ENCODE measurements at places on chromosomes 1 and 21. TPM values are rescaled to one million over a fixed set of nuclear protein-coding genes. Genes with fewer than 3 reads are reported as not detected.

- no peak for DNase-seq
Observed at GRCh38 chr21:32281531-32281930, 2.7 kb upstream of the MIS18A start.

DNA sequence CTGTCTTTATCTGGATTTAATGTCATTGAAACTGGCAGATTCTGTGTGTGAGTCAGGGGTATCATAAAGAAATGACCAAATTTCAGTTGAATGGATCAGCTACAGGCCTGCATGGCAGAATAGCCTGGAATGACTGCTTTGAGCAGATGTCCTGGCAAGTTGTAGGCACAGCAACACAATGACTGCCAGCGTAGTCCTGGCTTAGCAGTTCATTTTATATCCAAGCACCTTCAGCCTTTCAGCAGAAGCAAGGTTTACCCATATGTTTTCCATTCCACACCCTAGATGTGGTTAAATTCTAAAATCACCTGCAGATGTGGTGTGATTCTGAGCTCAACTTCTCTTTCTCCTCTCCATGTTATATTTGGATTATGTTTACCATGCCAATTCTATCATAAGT lies 22.3 kb upstream of the PTGFR start:
- DNase-seq: no peak

DNA sequence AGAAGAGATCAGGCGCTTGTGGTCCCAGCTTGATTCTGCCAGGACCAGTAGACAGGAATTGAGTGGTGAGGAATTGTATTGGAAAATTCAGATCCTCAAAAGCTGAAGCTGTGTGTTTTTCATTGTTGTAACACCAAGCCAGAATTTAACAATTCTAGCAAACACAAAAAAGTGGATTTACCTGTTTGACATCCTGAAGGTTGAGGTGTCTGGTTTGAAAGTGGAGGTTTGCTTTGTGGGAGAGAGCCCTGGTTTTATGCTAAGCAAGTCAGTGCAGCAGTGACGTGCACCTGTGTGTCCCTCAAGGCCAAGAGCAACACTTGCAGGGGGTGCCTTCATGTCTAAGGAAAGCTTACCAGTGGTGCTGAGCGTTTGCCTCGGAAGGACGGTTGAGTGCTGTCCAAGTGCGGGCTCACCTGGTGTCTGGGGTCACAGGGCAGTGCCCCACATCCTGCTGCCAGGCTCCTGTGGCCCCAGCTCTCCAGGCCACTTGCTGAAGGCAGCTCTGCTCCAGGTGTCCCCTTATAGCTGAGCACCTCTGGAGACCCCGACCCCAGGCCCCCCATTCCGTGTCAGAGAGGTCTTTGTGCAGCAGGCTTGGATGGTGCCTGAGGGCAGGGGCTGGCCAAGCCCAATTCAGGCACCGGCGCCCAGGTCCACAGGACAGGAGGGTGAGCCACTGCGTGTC lies 27.7 kb downstream of the PCNT start:
- DNase-seq: no peak

DNA sequence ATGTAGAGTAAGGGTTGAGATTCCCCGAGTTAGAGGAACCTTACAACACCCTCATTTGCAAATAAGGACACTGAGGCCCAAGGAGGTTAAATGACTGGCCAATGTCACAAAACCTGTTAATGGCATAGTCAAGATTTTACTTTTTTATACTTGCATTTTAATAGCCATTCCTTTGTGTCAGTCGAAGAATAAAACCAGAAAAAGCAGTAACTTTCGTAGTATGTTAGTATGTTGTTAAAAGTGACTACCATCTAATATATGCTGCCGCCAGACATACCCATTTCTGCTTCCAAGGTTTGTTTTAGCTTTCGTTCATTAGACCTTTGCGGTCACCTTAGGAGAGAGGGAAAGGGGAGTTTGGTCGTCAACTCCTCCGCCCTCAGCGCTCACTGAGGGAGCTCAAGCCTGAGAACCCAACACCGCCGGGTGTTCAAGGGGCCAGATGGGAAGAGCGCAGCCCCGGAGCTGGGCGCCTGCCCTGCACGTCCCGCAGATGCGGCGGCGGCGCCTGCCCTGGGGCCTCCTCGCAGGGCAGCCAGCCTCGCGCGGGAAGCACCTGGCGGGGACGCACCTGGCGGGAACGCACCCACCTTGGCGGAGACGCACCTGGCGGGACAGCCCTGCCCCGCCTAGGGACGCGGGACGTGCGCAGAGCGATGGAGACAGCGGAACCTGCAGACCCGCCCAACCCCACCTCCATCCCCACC lies 466 bp downstream of the VPS26C start:
- no peak for DNase-seq

- DNase-seq: no peak
Observed at GRCh38 chr1:65704318-65704717, 88.4 kb upstream of the PDE4B start.

GRCh38 chr1:200794506-200795065 lies 55.9 kb downstream of the CAMSAP2 start:
- no peak for DNase-seq

DNA sequence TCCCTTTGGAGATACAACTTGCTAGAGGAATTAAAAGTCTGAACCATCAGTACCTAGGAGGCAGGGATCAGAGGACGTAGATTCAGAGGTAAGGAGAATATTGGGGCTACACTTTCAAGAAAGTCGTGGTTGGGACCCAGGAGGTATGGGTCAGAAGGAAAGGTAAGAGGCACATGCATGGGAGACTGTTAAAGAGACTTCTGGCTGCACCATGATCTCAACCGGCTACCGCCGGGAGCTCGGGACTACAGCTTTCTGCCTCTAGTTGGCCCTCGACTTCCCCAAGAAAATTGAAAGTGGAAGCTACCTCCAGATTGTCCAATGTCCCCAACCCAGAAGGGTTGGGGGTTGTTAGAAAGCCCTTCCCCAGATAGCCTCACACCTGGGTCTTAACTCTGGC lies 355.7 kb upstream of the TMPRSS15 start:
- DNase-seq: no peak

CR2 gene
- total RNA-seq: 2.9 TPM

MINDY1 gene
- total RNA-seq: 12.7 TPM

DNA sequence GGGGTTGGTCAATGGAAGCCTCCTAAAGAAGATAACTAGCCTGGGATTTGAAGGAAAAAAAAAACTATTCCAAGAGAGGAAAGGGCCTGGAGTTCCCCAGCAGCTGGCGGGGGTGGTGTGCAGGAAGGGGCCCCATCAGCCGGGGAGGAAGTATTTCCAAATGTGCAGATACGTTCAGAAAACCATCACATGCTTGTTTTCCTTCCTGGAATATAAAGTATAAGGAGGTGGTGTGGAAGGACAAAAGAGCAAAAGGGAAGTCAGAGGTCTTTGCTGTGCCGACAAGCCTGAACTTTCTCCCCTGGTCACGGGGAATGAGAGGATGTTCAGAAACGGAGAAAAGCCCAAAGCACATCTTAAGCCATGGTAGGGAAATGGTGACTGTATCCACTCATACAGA lies 72.0 kb upstream of the BACE2 start:
- DNase-seq: no peak

- no peak for DNase-seq
Observed at GRCh38 chr1:229339520-229339919, 3.3 kb downstream of the CCSAP start.

- DNase-seq: no peak
Observed at GRCh38 chr21:45582128-45582527, 39.9 kb upstream of the SLC19A1 start.

DNA sequence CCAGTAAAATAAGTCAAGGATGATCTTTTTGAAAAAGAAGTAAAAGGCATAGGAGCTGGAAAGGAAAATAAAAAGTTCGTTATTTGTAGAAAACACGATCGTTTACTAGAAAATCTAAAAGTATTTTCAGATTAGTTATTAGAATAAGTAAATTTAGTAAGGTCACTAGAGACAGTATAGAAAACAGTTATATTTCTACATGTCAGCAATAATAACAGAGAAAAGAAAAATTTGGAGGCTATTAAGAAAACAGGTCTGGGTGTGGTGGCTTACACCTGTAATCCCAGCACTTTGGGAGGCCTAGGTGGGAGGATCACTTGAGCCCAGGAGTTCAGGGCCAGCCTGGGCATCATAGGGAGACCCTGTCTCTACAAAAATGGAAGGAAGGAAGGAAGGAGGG lies 181.3 kb downstream of the VPS13D start:
- DNase-seq: no peak

TMEM269 gene
- 0.22 TPM for total RNA-seq

GRCh38 chr1:67634396-67634935 lies 50.5 kb upstream of the GADD45A start:
- no peak for DNase-seq

DNA sequence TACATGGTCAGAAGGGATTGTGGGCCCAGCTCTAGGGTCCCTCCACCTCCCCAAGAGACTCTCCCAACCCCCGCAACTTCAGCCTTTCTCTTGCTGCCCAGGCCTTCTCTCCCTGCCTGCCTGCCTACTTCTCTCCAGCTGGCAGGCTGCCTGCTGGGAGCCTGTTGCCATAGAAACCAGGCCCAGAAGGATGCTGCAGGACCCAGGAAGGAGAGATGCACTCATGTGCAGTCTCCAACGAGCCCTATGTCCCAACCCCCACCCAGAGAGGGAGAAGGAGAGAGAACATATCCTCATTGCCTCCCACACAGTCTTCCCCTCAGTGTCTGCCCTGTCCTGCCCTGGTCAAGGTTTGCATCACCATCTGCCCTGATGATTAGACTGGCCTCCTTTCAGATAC lies 10.8 kb upstream of the SMIM12 start:
- no peak for DNase-seq

DNA sequence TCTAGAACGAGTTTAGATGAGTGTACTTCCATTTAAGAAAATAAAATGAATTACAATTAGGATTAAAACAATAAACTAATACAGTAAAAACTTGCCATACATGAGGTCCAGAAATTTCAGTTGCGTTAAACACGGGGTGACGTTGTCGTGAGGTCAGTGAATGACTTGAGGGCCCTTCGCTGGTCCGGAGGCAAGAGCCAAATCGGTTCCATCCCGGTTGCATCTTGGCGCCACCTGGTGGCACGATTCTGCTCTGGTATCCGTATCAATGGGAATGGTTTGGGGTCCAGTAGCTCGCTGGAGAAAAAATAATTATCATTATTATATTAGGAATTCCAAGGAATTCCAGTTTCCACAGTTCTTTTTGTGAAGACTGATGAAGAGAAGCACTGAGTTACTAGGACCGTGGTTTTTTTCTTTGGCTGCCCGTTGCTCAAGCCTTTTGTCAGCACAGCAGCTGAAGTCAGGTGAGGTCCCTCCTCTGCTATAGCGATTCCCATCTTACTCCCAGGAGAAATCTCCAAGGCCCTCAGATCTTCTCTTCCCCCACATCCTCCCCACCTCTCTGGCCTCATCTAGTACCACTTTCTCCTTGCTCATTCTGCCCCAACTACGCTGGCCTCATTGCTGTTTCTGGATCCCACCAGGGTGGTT lies 161.4 kb downstream of the SLC35F3 start:
- DNase-seq: peak; percentile 66
